Stimulated activated CD4-positive, alpha-beta T cell treated with anti-CD3 and anti-CD28 coated beads, Interleukin-12 subunit alpha, Interleukin-12 subunit beta, amount 100 ng/mL, for 48 hours (primary cell): ENCODE measurements at places on chromosomes 11 and 22.

GRCh38 chr11:4180441-4181183 lies 86.0 kb downstream of the RRM1 start:
- no peak for DNase-seq

DNA sequence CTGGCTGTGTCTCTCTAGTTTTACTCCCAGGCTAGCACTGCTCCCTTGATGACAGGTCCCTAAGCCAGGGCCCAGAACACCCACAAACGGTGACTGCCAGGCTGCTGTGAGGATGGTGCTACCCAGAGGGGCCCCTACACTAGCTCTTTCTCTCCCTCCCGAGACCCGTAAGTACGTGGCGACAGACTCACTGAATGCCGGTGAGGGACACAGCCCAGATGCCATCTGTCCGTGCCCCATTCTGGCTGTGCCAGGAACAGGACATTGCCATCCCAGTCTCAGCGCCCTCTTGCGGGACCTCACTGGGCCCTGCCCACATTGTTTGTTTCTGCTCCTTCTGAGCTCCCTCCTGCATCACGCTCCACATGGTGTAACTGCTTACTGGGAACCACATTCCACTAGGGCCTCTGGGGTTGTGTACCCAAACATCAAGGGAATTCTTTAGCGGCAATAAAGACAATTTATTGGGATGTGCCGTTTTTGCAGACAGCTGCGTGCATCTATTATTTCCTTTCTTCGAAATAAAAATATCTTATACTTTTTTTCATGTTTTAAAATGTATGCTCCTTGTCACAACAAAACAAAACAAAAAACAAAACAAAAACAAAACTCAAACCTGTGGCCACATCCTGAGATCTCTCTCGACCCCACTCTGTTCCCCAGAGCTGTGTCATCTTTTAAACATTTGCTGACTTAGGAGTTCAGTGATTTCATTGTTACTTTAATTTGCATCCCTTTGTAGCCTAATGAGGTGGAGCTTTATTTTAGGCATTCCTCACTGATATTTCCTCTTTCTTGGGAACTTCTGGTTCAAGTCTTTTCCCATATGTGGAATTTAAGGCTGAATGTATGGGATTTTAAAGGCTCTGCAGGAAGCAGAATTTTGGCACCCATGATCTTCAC lies 4.4 kb upstream of the TPCN2 start:
- no peak for DNase-seq

DNA sequence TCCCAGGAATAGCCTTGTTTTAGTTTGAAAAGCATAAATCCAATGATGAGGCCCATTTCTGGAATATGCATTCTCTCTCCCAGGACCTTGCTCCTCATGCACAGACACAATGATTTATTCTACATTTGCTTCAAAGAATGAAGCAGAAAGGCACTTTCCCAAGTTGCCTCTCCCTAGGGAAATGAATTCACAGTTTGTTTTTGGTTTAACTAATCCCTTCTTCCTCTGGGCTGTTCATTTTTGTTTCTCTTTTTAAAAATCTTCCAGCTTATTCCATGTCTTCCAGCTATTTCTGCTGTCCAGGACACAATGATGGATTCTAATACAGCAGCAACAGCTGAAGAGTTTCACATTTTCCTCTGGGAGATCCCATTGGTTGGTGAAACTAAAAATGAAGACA lies 1529.2 kb upstream of the TENM4 start:
- no peak for DNase-seq

- DNase-seq, result no peak
Measured at GRCh38 chr11:125397421-125397820, 98.6 kb downstream of the FEZ1 start.

DNA sequence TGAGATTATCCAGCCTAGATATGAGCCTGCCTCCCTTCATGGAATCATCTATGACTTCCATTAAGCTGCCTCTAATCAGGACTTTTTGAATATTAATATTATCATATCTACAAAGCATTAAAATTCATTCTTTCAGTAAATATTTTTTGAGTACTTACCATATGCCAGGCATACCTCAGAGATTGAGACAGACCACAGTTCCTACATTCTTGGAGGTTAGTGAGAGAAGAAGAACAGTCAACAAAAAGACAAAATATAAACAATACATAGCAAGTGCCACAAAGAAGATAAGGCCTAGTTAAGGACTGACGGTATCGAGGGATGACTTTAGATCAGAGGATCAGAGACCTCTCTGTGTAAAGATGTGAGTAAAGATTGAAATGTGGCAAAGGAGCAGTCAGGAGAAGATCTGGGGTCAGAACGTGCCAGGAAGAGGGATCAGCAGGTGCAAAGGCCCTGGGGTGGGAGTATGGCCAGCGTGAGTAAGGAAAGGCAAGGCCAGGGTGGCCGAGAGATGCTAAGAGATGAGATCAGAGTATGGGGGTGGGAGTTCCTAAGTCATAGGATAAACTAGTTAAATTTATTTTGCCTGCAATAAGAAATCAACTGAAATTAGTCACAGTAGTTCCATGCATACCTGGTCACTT lies 15.4 kb downstream of the SLC35C1 start:
- no peak for DNase-seq
